T-cell (primary cell): ENCODE measurements at places on chromosomes 3 and 15. TPM values are rescaled to one million over a fixed set of nuclear protein-coding genes. Genes with fewer than 3 reads are reported as not detected.

Gene GPR62
- total RNA-seq, result not detected

Gene OXTR
- total RNA-seq, result 0.10 TPM

Gene STXBP5L
- total RNA-seq, result not detected

Gene SCAANT1
- total RNA-seq, result not detected

Gene TRIM71
- total RNA-seq, result 0.26 TPM

Gene RBP2
- total RNA-seq, result not detected

Gene CHRNA5
- 0.44 TPM for total RNA-seq

Gene ASB14
- total RNA-seq, result not detected

Gene C3orf52
- 2.2 TPM for total RNA-seq

Gene APOD
- 0.55 TPM for total RNA-seq

Gene ITGA11
- total RNA-seq, result 0.95 TPM

Gene HCLS1
- 280 TPM for total RNA-seq

Gene CPLX3
- not detected for total RNA-seq

Gene TNFAIP8L3
- not detected for total RNA-seq

GRCh38 chr15:98369081-98369716 is 279.1 kb upstream of the IGF1R start:
- DNase-seq, result no peak

- no peak for DNase-seq
Measured at GRCh38 chr3:160393346-160394008, 5.5 kb downstream of the IFT80 start.

DNA sequence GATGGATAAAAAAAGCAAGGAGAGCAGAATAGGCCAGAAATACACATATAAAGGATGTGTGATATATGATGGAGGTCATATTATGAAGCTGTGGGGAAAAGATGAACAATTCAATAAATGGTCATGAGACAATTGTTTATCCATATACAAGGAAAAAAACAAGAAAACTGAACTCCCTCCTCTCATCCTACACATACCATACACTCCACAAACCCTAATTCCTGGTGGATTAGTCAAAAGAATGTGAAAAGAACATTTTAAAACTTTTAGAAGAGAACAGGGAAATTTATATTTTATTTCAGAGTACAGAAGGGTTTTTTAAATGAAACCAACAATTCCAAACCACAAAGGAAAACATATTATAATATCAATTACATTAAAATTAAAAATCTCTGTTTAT is 34.5 kb upstream of the NR2E3 start:
- no peak for DNase-seq

DNA sequence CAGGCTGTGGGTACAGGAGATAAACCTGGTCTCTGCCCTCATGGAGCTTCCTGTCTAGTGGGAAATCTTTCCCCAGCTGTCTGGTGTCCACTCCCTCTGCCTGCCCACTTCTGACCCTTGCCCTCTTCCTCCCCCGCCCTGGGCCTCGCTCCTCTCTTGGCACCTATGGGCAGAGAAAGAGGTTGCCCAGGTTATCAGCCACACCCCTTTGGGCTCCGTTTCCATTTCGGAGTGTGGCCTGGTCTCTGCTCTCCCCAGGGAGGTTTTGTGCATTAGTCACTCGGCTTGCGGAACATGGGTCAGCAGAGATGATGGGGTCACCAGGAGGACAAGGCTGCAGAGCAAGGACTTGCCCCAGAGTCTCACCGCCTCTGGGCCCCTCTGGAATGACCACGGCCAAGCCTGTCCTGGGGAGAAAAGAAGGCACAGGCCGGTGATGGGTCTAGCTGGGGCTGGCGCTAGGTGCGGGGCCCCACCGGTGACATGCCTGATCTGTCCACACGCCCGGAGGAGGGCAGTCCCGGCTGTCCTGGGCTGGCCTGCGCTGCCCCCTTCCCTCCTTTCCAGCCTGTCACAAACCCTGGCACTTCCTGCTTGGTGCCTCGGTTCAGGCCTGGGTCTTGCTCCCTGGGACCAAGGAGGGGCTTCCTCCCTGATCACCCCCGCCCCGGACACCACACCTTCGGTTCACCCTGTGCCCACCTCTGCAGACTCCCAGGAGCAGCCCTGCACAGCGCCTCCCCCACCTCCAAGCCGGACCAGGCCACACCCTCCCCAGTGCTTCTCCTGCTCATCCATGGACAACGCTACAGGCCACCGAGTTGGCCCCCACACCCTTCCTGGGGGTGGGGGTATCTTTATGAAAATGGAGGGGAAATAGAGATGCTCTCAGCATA is 35.6 kb upstream of the MUC4 start:
- no peak for DNase-seq

- no peak for DNase-seq
Measured at GRCh38 chr3:39261726-39262125, 18.1 kb downstream of the CX3CR1 start.

DNA sequence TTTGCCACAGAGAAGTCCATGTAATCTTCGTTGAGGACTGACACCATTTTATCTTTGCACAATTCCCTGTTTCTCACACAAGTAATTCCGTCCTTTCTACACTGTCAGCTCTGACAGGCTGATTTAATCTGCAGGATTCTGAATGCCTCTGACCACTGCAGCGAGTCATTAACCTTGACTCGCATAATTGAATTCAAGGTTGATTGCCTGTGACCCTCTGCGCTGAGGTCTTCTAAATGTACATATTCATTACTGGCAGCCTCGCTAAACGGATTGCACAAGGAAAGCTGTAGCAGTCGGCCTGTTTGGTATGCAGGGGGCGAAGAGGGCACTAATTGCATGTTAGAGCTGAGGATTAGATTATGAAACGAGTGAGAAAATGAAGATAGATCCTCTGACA is 147.8 kb downstream of the SHOX2 start:
- DNase-seq, result no peak

GRCh38 chr3:72120806-72121778 is 336.1 kb upstream of the PROK2 start:
- no peak for DNase-seq

- no peak for DNase-seq
Measured at GRCh38 chr3:156383441-156384025, 171.4 kb downstream of the SSR3 start.

- no peak for DNase-seq
Measured at GRCh38 chr3:173249457-173249856, 108.4 kb upstream of the SPATA16 start.

- DNase-seq, result no peak
Measured at GRCh38 chr3:42680806-42681205, 4.5 kb upstream of the KLHL40 start.

DNA sequence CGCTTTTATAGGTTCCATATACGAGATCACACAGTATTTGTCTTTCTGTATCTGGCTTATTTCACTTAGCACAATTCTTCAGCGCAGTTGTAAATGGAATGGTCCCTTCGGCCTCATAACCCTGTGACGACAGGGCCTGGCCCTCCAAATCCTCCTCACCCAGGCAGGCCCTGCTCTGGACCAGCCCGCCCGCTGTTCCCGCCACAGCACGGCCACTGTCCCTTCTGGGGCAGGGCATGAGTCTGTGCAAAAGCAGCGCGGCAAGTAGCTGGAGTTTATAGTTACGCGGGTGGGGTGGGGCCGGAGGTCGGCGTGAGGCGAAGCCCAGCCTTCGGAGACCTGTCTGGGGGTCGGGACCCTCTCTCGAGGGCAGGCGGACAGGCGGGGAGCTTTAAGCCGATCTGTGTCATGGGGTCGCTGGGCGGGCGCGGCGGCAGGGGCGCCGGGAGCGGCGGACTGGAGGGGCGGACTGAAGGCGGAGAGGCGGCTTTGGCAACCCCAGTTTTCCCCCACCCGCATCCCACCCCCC is 543 bp downstream of the ARPIN start:
- DNase-seq, result no peak

DNA sequence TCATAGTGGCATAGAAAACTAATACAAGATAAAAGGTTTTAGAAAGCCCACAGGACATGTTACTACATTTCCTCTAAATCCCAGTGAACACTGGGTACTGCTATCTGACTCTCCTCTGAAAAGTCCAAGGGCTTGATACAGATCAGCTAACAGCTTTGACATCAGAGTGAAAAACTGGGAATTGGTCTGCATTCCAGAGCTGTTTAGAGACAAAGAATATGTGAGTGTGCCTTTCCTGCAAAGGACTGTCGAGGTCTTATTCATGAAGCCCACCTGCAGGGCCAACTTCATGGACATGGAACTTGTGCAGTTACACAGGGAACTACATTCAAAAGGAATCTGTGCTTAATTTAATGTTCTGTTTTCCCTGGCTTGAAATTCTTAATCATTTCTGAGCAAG is 5.2 kb upstream of the TMCO5A start:
- no peak for DNase-seq

GRCh38 chr3:116341899-116342298 is 103.4 kb downstream of the LSAMP start:
- no peak for DNase-seq

- no peak for DNase-seq
Measured at GRCh38 chr15:99228120-99228770, 21.1 kb downstream of the TTC23 start.

DNA sequence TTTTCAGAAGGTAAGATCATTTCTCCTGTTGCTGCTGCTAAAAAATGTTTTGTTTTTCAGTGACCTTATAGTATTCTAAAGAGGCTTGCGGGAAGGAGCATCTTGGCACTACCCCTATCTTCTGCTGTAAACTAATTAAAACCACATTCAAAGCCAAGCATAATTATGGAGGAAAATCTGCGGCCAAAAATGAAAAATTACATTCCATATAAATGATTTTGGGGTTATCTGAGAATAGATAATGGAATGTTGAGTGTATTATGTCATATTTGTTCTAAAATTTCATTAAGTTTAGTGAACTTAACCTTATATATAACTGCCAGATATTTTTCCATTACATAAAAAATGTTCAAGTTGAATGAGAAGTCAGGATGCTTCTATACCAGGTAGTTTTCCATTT is 170.4 kb upstream of the TMC3 start:
- DNase-seq, result no peak

- no peak for DNase-seq
Measured at GRCh38 chr15:78626381-78626995, 5.7 kb upstream of the CHRNA3 start.

GRCh38 chr15:47721676-47722075 is 4.4 kb downstream of the SEMA6D start:
- no peak for DNase-seq

DNA sequence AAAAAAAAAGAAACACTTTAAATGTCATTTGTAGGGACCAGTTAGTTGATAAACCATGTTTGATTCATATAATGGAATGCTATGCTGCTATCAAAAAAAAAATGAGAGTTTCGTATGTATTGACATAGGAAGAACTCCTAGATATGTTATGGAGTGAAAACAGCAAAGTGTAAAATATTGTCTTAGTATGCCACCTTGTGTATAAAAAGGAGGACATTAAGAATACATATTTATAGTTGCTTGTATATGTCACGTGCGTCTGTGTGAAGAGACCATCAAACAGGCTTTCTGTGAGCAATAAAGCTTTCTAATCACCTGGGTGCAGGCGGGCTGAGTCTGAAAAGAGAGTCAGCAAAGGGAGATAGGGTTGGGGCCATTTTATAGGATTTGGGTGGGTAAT is 39.5 kb downstream of the KBTBD8 start:
- no peak for DNase-seq

- no peak for DNase-seq
Measured at GRCh38 chr3:32401556-32402081, 10.0 kb downstream of the CMTM7 start.

DNA sequence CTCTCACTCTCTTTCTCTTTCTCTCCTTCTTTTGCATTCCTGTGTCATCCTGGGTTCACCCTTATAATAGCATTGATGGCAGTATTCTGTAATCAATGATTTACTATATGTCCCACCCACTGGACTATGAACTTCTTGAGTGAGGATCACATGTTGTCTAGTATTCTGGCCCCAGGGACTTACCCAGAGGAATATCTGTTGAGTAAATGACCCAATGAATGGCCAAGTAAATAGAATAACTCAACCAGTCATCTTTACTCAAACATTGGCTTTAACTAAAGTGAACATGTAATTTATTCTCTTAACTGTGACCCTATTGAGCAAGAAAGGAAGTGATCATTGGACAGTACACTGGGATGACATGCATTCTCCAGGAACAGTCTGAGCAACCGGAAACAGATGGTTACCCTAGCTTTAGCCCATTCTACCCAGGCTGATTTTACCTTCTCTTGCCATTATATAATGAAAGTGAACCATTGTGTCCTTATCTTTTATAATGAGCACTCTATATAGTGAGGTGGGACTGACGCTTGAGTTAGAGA is 94.5 kb upstream of the SOX14 start:
- no peak for DNase-seq
